Cardiac fibroblast (primary cell): ENCODE measurements at places on chromosomes 7 and 10.

DNA sequence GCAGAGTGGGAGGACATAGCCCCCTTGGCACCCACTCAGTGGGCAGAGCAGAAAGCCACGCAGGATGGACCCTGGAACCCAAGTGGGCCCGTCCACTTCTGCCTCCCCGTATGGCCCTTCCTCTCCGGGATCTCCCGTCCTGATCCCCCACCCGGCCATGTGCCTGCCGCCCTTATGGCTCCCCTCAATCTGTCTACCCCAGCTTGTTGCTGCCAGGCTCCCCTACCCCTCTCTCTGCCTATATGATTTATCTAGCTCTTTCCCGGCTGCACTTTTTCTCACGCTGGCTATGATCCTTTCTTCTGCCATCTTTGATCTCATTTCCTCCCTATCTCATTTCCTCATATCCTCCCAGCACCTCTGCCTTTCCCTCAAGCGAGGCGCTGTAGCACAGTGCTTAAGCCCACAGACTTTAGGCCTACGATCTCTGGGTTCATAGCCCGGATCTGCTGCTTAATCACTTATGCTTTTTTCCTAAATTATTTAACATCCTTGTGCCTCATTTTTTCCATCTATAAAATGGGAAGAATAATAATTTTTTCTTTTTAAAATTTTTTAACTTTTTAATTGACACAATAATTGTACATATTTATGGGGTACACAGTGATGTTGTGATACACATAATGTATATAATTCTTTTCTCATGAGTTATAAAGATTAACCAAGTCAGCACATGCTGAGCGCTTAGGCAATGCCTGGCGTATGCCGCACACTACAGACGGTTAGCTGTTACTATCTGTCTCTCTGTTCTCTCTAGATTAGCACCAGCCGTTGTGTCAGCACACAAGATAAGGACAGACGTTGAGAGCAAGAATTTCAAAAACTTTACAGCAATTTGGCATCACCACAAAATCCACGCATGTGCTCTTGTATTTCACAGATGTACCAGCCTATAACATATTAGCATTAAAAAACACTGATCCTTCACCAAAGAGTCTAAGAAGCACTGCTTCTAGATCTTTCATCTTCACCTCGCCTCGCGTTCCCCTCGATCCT lies 18.1 kb downstream of the KCNH2 start:
- DNase-seq: no peak

DNA sequence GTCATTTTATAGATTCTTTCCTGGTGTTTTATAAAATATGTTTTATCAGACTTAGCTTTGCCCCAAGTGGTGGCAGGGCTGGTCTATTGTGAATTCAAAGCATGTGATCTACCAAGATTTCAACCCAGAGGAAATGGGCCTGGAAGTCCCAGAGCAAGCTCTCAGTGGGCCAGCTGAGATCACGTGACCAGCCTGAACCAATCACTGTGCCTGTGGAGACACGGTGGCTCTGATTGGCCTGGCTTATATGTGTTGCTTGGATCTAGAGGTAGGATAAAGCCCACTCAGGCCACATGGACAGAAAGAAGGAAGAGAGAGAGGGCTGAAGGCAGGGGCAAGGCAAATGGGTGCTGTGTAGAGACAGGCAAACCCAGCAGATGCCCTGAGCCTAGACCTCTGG lies 65.5 kb upstream of the GATA3 start:
- DNase-seq: no peak

DNA sequence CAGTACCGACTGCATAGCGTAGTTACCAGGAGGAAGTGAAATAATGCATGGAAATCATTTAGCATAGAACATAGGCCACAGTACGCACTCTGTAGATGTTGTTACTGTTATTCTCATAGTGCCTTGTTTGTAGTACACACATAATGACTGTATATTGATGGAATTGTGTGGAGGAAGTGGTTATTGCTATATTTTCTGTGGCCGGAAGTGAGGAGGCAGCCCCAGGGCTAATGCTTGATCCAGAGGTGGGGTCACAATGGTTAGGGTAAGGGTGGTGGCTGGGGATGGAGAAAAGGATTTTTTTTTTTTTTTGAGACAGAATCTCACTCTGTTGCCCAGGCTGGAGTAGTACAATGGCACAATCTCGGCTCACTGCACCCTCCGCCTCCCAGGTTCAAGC lies 4.5 kb upstream of the MGAM start:
- DNase-seq: no peak

- no peak for DNase-seq
These were observed 92.4 kb upstream of the TMEM72 start for GRCh38 chr10:44818701-44819127.

- no peak for DNase-seq
These were observed 3.0 kb upstream of the CCDC136 start for GRCh38 chr7:128788446-128789412.

DNA sequence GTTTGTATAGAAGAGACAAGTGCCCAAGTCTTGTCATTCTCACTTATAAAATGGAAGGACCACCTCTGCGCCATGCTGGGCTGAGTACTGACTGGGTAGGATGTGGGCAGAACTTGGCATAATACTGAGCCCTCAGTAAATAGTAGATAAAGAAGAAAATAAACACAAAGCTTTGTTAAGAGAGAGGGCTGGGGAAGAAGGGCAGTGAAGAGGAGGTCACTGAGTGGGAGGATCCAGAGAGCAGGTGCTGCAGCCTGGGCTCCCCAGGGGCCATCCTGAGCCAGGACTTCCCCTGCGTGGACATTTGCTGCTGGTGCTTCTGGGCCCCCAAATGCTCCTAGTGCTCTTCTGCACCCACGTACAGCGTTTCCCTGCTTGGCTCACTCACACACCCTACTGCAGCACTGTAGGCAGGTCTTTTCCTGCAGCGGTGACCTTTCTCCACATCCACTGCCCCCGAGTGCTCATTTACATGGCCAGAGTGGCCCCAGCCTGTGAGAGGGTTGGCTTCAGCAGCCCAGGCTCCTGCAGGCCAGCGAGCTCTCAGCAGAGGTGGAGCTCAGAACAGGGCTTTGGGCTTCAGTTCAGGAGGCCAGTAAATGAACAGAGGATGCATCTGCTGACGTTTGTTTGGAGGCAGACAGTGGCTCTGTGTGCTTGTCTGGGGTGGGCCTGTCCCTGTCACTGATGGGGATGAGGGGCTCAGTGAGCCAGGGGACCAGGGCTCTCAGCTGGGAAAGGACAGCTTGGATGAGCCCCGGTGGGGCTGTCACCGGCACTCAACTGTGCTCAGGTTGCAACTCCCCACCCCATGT lies 164.6 kb downstream of the ADARB2 start:
- no peak for DNase-seq

- no peak for DNase-seq
These were observed 36.7 kb upstream of the UBE2H start for GRCh38 chr7:129989466-129989865.

DNA sequence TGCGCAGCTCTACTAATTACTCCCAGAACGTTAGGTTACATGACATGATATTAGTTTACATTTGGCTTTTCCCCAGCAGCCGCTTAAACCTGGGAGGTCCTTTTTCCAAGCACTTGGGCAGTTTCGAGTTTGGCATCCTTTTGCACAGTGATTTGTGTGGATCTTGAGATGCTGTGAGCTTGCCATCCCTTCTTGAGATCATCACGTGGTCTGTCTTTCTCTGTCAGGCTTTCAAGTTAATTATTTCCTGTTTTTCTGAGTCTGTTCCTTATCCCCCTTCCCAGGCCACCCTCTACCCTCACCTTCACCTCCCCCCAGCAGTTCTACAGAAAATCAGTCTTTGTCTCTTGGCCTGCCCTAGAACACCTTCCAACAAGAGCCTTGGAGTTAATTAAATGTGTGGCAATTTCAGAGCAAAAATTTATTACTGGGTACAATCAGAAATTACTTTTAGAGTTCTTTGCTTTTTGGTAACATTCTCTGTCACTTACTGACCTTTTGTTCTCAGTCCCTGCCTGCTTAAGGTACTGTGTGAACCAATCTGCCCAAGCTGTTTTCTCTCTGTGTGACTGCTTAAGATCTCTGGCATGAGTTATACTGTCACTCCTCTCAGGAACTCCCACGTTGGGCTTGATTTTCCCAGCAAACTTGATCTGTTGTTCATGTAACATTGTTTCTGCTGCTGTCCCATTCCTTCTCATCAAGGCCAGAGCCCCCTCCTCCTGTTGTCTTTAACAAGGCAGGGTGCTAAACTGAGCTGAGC lies 3.1 kb upstream of the SLF2 start:
- DNase-seq: no peak

GRCh38 chr7:44703921-44704320 lies 44.7 kb upstream of the ZMIZ2 start:
- DNase-seq: no peak

- DNase-seq: peak; percentile 96
These were observed 217.8 kb upstream of the SEMA3A start for GRCh38 chr7:84412161-84412969.

- peak; percentile 59 for DNase-seq
These were observed 57.0 kb upstream of the GLCCI1 start for GRCh38 chr7:7911369-7912123.

DNA sequence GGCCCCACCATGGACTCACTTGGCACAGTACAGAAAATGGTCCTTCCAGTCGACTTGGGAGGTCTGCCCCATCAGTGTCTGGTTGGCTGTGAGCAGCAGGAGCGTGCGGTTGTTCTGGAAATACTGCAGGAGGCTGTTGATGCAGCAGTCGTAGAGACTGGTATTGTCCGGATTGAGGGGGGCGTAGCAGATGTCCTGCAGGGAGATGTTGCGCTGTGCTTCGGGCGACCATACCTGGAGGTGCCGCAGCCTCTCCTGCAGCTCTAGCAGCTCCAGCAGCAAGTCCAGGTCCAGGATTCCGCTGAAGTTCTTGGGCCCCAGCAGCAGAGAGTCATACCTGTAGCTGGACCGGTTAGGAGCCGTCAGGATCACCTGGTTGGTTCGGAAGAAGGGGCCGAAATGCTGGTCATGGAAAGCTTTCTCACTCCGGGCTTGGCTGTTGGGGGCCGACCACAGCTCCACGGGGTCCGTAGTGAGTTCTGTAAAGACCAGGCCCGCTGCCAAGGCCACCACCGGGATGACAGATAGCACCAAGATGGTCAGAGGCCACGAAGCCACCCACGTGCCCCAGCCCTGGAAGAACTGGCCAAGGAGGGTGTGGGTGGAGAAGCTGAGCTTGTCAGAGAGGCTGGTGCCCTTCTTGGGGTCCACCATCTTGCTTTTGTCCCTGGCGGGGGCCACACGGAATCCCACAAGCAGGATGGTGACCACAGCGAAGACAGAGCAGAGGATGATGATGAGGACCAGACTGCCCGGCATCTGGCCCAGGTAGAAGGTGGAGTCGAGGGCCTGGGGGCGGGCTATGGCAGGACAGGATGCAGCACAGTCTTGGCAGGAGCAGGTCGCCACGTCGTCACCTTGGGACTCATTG lies 2.1 kb downstream of the NPC1L1 start:
- DNase-seq: no peak

DNA sequence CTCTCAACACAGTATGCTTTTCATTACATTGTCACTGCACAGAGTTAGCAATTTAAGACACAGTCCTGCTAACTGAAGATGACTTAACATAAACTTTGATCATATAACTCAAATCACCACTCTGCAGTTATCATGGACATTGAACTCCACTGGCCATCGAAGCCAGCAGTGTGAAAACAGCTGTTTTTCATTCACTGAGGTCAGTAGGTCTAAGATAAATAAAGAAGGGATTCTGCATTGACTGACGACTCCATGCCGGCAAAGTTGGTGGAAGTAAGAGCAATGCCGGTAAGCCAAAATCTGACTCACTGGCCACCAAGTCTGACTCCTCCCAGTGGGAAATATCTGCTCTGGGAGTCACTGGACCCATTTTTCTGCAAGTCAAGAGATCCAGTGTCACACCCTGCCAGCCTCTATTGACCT lies 449.9 kb upstream of the ANKRD30A start:
- DNase-seq: peak; percentile 79

DNA sequence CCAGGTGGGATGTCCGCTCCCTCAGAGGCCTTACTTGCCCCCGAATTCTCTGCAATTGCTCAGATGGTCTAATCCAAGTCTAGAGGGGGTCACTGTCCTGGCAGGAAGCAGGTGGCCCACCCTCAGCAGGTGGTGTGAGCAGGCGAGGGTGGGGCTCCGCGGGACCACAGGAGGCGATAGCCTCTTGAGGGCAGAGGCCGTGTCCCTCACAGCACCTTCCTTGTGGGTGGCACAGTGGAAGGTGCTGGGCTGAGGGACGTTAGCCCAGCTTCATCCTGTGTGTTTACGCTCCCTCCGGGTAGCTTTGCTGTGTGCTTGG lies 38.3 kb upstream of the INPP5A start:
- no peak for DNase-seq

- no peak for DNase-seq
These were observed 51.5 kb downstream of the EGFR start for GRCh38 chr7:55070271-55070743.

GRCh38 chr10:5942474-5942873 lies 34.9 kb downstream of the IL15RA start:
- DNase-seq: peak; percentile 19

GRCh38 chr10:31974434-31975124 lies 45.9 kb upstream of the ARHGAP12 start:
- DNase-seq: no peak

- peak; percentile 59 for DNase-seq
These were observed 333.1 kb downstream of the CXCL12 start for GRCh38 chr10:44051584-44052385.

DNA sequence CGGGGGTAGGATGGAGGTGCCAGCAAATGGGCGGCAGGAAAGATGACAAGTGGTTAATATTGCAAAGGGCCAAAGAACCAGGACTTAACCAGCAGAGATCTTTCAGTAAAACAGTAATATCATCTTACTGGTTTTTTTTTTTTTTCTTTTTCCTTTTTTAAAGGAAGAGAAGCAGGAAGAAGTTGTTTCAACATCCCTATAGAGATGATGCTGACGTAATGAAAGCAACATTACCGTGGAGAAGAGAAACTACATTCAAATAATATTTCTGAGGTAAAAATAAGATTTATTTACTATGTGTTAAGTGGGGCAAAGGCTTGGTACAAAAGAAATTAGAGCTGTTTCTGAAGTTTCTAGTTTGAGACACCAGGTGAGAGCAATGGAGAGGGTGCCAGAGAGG lies 11.0 kb downstream of the MINDY3 start:
- no peak for DNase-seq

DNA sequence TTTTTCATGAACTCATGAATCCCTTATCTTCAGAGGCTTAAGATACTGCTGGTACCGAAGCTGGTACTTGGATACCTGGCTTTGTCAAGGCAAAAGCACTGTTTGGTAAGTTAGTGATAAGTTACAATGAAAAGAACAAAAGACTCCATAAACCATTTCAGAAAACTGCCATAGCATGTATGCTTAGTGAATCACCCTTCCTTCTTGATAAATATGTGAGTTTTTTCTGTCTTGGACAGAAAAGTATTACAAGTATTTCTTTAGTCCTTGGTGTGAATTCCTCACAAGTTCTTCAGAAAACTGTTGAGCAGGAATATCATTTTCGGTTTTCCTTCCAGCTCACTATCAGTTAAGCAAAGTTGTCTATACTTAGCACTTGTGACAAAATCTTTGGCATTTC lies 25.6 kb downstream of the PUS7 start:
- DNase-seq: peak; percentile 59

GRCh38 chr10:124091646-124092249 lies 1.6 kb downstream of the CHST15 start:
- peak; percentile 2 for DNase-seq
